ENCODE measurements at places on chromosomes 6 and 20.

GRCh38 chr6:163688739-163689362 is 274.3 kb downstream of the QKI start:
- no peak for DNase-seq

GRCh38 chr20:57402206-57403125 is 11.3 kb downstream of the RBM38 start:
- no peak for DNase-seq

- no peak for DNase-seq
Measured at GRCh38 chr6:154852687-154853086, 119.5 kb downstream of the SCAF8 start.

GRCh38 chr6:17432356-17432755 is 39.0 kb downstream of the CAP2 start:
- DNase-seq = no peak

DNA sequence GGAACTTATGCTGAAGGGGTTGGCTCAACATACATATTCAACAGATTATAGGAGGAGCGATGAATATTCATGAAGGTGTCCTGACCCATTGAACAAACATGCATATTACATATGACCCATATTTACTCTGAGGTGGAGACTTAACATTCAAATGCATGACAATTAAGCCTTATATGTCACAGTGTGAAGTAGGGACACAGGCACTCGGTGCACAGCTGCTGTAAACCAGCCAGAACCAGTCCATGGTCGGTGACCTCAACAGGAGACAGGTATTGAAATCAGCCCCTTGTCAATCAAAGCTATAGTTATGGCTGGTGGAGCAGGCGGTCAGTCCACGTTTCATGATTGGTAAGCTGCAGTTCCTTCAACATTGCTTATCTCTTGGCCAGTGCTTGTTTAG is 347.3 kb downstream of the THBS2 start:
- no peak for DNase-seq

DNA sequence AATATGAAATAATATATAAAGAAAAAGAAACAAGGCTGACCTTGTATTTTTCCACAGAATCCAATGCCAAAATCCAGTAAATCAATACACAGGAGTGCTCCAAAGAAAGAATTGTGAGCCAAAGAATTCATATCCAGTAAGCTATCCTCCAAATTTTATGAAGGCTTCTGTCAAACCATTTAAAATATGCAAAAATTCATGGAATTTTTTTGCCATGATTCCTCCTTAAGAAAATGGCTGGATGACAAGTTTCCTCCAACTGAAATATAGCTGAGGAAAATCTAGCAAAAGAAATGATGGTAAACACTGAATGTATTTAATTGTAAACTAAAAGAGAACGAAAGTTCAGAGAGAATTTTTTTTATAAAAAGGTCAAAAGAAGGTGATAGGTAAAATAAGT is 290.3 kb downstream of the UBE3D start:
- no peak for DNase-seq

DNA sequence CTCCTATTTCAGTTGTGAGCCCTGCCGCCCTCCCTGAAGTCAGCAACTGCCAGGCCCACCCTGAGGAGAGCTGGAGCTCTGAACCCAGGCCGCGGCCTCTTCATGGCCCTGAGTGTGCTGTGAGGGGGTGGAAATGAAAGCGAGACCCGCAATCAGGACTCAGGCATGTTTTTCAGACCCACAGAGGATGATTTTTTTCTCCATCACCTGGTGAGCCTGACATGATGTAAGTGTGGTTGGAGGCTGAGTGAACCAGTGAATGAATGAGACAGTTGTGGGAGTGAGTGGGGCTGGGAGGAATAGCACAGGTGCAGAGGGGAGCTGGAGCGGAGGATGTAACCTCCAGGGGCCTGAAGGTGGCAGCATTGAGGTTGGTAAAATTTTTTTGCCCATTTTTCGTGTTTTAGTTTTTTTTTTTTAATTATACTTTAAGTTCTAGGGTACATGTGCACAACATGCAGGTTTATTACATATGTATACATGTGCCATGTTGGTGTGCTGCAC is 18.3 kb downstream of the RAET1L start:
- no peak for DNase-seq

DNA sequence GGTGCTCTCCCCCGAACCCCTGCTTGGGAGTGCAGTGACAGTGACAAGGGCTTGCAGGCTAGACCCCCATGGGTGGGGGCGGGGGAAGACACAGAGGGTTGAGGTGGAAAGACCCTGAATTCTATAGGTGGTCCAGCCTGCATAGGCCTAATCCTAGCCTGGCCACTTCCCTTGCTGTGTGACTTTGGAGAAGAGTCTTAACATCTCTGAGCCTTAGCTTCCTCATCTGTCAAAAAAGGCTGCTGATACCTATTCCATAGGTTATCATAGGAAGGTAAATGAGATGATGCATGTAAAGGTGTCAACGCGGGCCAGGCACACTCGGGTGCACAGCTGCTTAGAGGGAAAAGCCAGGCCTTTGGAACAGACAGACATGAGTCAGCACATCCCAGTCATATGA is 15.8 kb downstream of the BPIFB4 start:
- no peak for DNase-seq

- no peak for DNase-seq
Measured at GRCh38 chr20:9482180-9482579, 32.2 kb upstream of the LAMP5 start.

GRCh38 chr6:47023573-47023972 is 18.6 kb downstream of the ADGRF1 start:
- no peak for DNase-seq

GRCh38 chr6:37123957-37124729 is 45.8 kb upstream of the PIM1 start:
- no peak for DNase-seq

GRCh38 chr6:135850882-135851281 is 619 bp upstream of the PDE7B start:
- DNase-seq = no peak

- no peak for DNase-seq
Measured at GRCh38 chr20:46981184-46981583, 86.5 kb downstream of the EYA2 start.

DNA sequence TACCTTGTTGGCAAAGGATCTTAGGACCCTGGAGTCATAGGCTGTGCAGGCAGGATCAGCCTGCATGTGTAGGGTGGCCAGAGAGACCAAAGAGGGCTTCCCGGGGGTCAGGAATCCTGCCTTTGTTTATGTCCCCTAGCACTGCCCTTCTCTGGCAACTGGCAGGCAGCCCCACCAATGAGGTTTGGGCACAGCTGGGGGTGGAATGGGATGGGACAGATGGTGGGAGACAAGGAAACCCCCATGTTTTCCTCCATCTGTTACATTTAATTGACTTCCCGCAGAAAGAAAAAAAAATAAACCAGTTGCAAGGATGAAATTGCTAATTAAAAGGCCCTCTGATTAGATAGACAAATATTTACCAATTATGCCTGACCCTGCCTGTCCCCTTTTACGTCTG is 27.6 kb downstream of the CD40 start:
- no peak for DNase-seq

GRCh38 chr20:728256-728944 is 39.9 kb downstream of the SLC52A3 start:
- DNase-seq = no peak

DNA sequence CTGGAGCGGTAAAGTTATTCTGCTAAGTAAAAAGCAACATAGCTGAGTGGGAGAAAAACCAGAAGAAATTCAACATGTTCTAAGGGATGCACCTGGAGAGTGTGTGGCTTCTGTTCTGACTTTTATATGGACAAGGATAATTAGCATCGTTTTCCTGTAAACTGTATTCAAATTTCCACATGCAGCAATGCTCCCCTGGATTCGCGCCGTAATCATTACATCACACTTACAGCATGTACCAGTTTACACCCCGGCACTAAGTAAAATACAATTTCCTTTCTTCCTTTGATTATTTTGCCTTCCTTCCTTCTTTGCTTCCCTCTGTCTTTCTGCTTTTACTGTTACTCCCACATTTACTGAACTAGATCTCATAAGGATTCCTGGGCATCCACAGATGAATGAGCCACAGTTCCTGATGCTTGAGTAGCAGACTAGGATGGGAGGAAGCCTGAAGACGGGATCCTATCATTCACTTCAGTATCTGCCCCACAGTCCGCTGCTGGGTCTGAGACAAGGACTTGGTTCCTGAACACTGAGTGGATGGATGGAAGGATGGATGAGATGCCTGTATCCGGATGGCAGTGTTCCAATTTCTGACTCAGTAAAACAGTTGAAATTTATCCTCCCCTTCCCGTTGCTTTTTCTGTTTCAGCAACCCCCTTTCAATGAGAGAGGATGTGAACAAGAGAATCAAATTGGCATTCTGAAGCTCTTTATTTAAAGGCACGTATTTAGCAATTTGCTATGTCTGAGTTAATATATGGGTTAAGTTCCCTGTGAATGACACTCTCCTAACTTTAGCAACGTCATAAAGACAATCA is 174.6 kb downstream of the GJA10 start:
- no peak for DNase-seq

GRCh38 chr6:125393449-125393858 is 91.7 kb upstream of the HDDC2 start:
- no peak for DNase-seq

GRCh38 chr6:151317103-151317994 is 74.0 kb downstream of the ZBTB2 start:
- no peak for DNase-seq

DNA sequence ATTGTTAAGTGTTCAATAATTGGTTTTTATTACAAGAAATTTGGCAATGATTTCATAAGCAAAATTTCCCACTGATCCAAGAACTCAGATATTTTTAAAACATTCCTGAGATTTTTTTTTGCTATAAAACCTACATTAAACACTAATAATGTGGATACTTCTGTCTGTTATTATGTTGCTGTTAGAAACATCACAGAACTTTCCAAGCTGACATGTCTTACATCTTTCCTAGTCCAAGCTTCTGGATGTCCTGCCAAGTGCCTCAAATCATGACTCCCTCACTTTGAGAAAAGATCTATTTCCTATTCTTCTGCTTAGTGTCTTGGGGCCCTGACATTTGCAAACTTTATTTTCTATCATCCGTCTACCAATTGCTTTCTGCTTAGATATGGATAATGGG is 110.8 kb downstream of the RFPL4B start:
- DNase-seq = no peak

DNA sequence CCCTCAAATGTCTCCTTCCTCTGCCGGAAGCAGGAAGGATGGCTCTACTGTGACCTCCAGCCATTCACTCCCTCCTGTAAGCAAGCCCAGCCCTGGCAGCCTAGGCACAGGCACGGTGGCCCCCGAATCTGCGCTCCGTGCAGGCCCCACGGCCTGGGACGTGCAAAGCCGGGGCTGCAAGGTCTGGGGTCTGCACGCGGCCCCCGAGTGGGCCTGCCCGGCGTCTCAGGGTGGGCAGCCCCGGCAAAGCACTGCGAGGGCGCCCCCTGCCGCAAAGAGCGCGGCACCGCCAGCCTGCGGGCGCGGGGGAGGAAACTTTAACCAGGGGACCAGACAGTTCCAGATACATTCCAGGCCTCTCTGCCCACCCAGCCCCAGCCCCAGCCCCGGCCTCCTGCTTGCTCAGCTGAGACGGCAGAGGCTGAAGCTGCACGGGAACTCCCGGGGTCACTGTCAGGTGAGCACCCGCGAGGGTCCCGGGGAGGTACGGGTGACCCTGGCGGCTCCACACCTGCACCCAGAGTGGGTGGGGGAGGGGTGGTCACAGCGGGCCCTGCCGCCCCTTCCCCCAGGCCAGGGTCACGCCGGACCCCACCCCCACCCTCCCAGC is 98.8 kb downstream of the ASXL1 start:
- no peak for DNase-seq

DNA sequence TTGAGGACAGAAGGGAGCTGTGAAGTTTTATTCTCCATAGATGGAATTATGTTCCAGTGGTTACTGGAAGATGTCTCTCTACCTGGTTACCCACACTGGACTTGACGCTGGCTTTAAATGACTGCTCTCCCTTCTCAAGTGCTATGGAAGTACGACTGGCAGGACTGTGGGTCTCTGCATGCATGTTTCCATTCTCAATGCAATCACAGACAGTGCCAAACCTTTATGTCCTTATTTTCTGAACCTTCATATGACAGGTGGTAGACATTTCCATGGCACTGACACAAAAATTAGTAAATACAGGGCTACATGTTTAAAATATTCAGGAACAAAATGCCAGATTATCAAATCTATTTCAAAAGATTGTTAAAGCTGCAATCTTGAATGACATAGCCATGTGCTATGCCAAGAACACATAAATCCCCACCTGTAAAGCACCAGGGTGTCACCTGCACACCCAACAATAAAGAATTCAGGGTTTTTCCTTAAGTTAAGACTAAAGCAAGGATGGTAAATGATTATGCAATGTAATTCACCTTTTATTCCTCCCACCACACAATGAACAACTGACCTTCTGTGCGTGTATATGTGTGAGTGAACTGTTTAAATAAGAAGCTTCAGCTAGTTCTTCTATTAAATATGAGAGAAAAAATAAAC is 153.3 kb upstream of the ENPP5 start:
- DNase-seq = no peak

All from AG09309 (cell line).